ENCODE measurements at places on chromosomes 13 and 19. TPM values are rescaled to one million over a fixed set of nuclear protein-coding genes. Genes with fewer than 3 reads are reported as not detected.

MBNL2 gene
- 75.1 TPM for total RNA-seq

GAPDHS gene
- not detected for total RNA-seq

CILP2 gene
- not detected for total RNA-seq

ZNF28 gene
- total RNA-seq, result 17.3 TPM

ZNF560 gene
- total RNA-seq, result not detected

ZNF570 gene
- total RNA-seq, result 2.9 TPM

ELL gene
- total RNA-seq, result 18.9 TPM

LAIR2 gene
- not detected for total RNA-seq

SYCN gene
- not detected for total RNA-seq

All from mucosa of descending colon (tissue), 3 donors.